ENCODE measurements at places on chromosomes 6 and 20.

- DNase-seq, result no peak
Observed at GRCh38 chr20:7855545-7855944, 84.7 kb downstream of the HAO1 start.

GRCh38 chr6:154661768-154662167, 71.4 kb upstream of the SCAF8 start:
- peak; percentile 23 for DNase-seq

DNA sequence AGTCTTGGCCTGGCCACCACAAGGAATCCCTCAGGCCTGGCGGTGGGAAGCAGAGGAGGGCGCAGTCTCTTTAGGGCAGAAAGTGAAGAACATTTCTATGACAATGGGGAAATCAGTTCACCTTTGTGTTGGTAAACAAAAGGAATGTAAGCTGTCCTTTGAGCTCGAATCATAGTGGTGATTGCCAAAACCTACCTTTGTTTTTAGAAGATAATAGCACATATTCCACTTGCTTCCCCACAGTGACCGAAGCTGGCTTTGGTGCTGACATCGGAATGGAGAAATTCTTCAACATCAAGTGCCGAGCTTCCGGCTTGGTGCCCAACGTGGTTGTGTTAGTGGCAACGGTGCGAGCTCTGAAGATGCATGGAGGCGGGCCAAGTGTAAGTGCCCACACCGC, 144.1 kb downstream of the MTHFD1L start:
- no peak for DNase-seq

GRCh38 chr6:160400446-160400845, 52.3 kb downstream of the SLC22A3 start:
- DNase-seq, result peak; percentile 82

DNA sequence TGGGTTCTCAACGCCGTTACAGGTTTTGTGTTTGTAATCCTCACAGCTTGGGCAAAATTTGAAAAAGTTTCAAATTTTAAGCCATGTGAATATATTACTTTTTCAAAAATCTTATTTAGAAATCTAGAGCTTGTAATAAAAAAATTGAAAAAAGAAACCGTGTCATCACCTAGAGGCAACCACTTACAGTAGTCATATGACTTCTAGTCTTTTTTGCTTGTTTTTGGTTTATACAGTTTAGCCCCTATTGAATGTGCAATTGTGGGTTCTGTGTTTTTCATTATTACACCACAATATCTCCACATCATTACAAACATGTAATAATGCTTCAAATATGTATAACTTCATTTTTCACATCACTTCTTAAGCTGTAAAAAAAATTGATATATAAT, 888 bp downstream of the DYNLRB1 start:
- peak; percentile 27 for DNase-seq

- DNase-seq, result no peak
Observed at GRCh38 chr6:118677193-118677592, 25.8 kb upstream of the CEP85L start.

DNA sequence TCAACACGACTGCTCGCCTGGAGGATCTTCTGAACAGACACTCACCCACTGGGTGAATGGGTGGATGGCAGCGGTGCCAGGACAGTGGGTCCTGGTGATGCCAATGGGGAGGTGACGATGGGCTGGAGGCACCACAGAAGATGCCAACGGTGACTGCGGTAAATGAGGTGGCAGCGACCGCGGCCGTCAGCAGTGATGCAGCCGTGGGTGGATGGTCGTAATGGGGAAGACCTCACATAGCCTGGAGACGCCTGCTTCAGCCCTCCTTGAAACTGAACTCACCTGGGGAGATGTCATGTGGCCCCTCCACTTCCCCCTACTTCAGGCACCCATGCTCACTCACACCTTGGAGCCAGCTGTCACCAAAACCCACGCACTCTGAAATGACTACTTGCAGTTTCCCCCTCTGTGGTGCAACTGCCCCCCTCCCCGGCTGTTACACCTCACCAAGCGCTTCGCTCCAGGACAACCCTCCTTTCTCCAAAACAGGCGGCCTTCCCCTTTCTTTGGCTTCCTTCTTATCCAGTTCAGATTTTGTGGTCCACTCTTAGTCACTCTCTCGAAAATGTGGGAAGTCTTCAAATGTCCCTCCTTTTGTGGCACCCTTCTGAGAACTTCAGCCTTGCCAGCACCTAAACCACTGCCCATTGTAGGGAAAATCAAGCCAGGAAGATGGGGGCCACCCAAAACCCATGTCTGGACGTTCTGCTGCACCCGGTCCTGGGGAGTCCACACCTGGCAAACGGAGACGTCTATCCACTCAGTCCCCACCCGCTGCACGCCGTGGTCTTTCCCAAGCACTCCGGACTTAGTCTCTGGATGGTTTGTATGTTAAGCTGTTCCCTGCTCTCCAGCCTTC, 10.4 kb upstream of the ABHD16B start:
- DNase-seq, result no peak

DNA sequence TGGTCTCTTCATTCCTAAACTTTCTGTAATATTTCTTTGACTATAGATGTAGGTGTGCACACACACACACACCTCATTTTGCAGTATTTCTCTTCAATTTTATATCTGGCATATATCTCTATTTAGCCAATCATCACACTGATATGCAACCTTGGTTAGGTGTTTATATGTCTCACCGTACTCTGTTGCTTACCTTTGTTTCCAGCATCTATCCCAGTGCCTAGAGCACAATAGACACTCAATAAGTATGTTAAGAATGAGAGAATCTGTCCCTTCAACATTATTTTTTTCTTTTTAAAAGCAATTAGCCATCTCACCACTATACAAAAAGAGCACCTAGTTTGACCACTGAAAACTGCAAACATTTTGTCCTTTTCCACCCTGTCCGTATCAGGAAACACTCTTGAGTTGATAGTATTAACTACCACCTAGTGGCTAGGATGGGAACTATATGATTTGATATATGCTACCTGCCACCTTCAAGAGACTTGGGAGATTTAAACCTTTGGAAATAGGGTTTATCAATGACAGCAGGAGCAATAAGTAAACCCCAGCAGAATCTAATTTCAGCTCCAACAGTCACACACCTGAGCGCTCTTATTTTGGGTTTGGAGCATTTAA, 48.7 kb upstream of the RSPO3 start:
- peak; percentile 79 for DNase-seq

DNA sequence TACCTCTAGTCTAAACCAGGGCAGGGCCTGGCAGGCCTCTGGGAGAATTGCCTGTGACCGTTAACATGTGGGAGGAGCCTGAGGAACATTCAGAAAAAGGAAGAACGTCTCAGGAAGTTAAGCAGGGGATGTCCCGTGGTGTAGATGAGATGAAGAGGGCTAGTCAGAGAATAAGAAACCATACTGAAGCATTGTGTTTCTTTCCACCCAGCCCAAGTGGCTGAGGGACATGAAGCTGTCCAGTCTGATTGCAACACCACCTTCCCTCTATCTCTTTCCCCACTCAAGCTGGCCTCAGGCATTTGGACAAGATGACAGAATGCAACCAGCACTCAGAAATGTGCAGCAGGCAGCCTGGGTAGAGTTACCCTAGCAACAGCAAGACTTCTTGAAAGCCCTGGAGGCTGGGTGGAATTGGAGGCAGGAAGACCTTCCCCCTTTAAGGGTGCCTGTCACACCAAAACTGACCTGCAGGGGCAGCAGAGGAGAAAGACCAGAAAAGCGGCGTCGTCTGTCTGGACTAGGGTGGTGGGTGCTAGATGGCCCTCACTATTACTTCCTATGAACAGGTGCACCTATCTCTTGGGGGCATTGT, 186.1 kb downstream of the UNC5CL start:
- peak; percentile 6 for DNase-seq

DNA sequence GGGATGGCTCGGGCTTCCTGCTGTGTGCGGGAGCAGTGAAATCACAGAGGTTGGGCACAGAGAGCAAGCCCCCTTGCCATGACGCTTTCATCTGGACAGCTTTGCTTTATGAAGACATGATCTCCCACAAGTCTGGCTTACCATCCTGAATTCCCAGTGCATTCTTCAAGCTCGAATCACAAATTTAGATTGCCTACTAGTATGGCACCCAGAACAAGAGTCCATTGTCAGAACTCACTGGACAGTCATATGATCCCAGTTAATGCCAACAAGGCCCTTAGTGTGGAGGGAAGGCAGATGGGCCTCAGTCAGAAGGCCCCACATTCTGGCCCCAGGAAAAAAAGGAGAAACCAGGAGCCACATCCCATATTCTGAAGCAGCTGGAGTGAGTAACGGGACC, 147.3 kb upstream of the FOXQ1 start:
- no peak for DNase-seq

DNA sequence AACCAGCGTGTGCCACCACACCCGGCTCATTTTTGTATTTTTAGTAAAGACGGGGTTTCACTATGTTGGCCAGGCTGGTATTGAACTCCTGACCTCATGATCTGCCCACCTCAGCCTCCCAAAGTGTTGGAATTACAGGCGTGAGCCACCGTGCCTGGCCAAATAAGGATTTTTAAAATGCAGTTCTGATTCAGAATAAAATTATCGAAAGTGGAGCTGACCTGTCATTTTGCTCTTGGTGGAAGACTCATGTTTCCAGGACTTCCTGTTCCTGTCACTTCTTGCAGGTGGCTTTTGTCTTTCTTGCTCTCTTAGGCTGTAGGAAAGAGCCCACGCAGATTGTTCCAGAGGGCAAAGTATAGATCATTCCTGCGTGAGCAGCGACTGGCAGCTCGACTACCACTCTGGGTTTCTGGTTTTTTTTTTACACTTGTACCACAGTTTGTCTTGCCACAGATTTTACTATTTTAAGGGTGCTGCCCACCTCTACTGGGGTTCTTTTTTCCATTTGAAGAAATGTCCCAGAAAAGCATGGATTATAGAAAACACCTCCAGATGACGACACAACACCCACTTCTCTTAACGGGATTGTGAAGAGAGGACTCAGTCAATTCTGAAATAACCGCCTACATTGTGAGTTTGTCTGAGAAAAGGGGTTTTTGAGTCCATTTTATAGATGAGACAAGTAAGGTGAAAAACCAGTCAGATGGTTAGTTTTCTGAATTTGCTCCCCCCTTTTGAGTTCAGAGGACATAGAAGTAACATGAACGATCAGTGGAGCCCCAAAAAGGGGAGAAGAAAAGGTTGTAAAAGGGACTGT, 7.5 kb downstream of the JARID2 start:
- DNase-seq, result no peak

DNA sequence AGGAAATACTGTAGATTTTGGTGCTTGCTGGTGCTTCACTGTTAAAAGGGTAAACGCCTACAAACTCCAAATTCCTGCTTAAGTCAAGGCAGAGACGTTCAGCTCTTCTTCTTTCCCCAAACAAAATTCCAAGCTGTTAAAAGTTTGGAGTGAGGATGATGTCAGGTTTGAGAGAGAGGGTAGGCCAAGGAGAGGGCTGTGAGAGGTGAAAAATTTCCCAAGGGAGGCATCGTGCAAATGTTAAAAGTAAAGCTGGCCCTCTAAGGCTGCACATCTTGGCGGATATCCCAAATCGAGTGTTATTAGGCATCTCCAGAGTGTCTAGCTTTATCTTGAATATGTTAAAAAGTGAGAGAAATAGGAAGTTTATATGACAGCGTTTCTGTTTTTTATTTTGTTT, 651.8 kb downstream of the QKI start:
- DNase-seq, result no peak

- DNase-seq, result no peak
Observed at GRCh38 chr6:133055441-133055966, 185.7 kb upstream of the EYA4 start.

- no peak for DNase-seq
Observed at GRCh38 chr20:8404912-8405635, 273.0 kb downstream of the PLCB1 start.

DNA sequence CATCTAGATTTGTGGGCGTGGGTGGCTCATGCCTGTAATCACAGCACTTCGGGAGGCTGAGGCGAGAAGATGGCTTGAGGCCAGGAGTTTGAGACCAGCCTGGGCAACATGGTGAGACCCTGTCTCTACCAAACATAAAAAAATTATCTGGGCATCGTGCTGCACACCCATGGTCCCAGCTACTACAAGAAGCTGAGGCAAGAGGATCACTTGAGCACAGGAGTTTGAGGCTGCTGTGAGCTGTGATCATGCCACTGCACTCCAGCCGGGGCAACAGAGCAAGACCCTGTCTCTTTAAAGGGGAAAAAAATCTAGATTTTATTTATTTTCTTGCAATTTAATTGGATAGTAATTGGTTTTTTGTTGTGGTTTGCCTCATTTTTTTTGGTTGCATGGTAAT, 53.6 kb downstream of the DEK start:
- DNase-seq, result no peak

GRCh38 chr6:49919261-49919660, 44.7 kb downstream of the DEFB114 start:
- no peak for DNase-seq

- no peak for DNase-seq
Observed at GRCh38 chr20:577167-577791, 32.8 kb downstream of the TCF15 start.

GRCh38 chr20:62059920-62060630, 5.6 kb downstream of the TAF4 start:
- DNase-seq, result no peak

- peak; percentile 81 for DNase-seq
Observed at GRCh38 chr20:10761232-10761631, 87.4 kb upstream of the JAG1 start.

DNA sequence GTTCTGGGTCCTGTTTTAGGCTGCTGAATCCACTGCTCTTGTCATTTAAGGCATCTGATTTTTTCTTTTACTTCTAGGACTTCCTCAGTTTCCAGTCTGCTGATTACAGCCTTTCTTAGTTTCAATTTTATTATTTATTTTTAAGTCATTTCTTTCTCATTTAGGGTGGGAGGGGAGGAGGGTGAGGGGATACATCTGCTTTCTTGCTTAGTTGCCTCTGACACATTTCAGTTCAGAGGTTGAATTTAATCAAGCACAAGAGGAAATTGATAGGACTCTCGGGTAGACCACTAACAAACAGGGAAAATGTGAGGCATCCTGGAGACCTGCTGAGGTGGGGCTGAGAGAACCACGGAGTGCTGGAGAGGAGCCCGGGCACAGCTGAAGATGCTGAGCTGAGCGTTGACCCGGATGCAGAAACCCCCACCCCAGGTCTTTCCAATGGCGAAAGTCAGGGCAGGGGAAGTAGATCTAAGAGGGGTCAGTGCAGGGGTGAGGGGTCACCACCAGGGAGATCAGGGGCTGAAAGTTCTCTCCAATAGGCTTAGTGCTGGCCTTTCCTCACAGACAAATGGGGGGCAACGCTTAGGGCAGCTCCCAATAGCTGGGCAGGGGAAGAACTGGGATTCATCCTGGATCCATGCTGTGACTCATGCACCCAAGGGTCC, 7.6 kb upstream of the TREML2 start:
- no peak for DNase-seq

DNA sequence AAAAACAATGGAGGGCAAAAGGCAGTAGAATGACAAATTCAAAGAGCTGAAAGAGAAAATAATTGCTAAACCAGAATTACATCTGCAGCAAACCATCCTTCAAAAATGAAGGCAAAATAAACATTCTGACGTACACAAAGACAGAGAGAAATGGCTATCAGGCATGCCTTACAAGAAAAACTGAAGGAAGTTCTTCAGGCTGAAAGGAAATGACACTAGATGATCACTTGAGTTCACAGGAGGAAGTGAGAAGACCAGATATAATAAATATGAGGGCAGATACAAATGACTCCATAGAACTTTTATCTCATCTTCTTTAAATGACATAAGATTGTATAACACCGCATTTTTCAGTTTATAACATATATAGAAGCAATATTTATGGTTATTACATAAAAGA, 30.0 kb downstream of the DZANK1 start:
- no peak for DNase-seq
